ENCODE measurements at places on chromosomes 11 and 22. TPM values are rescaled to one million over a fixed set of nuclear protein-coding genes. Genes with fewer than 3 reads are reported as not detected.

Gene ACO2
- 77.0 TPM for total RNA-seq

Gene FBLN1
- 0.96 TPM for total RNA-seq

Gene OR4D10
- total RNA-seq, result not detected

Gene IGSF9B
- 89.2 TPM for total RNA-seq

Gene ZMAT5
- total RNA-seq, result 21.8 TPM

Gene RCOR2
- not detected for total RNA-seq

Gene PRSS23
- 2.2 TPM for total RNA-seq

Gene BTBD18
- not detected for total RNA-seq

Gene MIOX
- 0.54 TPM for total RNA-seq

Gene ALX4
- total RNA-seq, result not detected

Gene MAP6
- total RNA-seq, result 0.19 TPM

Gene CATSPERZ
- not detected for total RNA-seq

Gene APOL6
- total RNA-seq, result 47.5 TPM

Gene PVALB
- not detected for total RNA-seq

Gene TMPRSS6
- 0.85 TPM for total RNA-seq

Gene OR8G1
- total RNA-seq, result not detected

Gene OR4B1
- not detected for total RNA-seq

Gene BACE1
- 1.9 TPM for total RNA-seq

Gene NUDT22
- total RNA-seq, result 49.7 TPM

Gene SLC25A45
- total RNA-seq, result 72.2 TPM

All from T-cell (primary cell).